ENCODE measurements at places on chromosomes 4 and X.

DNA sequence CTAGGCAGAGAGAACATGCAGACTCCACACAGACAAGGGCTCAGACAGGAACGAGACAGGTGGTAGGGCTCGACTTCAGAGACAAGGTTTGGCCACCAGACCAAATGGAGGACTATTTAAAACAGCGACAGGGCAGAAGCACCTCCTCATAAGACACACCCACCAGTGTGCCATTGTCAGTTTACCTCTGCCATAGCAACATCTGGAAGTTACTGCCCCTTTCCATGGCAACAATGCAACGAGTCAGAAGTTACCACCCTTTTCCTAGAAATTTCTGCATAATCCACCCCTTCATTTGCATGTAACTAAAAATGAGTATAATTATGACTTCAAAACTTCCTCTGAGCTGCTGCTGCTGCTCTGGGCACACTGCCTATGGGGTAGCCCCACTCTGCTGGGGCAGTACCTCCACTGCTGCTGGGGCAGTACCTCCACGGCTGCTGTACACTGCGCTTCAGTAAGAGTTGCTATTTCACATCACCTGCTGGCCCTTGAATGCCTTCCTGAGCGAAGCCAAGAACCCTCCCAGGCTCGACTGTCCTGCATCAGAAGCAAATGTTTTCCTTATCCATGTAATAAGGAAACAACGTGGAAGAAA, 2222.3 kb upstream of the AGA start:
- H3K36me3 ChIP-seq = no peaks in the 10 kb centered on the region
- DNase-seq = no peak
- no peaks in the 10 kb centered on the region for H3K27me3 ChIP-seq

DNA sequence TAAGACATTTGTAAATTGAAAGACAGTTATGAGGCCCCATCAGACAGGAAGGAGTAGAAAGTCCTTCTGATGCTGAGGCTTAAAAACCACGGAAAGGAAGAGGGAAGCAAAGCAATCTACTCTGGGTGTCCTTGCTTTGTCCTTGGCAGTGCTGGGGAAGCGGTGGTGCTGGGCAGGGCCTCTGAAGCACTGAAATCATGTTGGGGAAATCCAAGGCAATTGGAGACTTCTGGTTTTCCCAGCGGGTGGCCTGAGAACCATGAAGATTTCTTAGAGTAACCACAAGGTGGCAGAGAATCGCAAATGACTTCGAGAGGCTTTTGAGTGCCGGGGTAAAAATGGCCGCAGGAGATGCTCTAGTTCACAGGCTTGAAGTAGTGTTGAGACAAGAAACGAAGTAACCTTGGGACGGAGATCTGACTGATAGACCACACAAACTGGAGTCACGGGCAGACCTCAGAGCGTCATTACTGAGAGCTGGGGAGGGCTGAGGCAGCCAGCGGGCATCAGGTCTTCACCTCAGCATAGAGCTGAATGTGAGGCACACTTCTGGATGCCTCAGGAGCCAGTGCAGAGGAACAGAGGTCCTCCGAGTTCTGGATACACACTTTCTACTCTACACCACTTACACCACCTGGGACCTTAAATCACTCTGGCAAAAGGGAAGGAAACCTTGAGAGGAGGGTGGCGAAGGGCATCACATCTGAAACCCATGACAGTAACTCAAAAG, 130.7 kb upstream of the GPRIN3 start:
- no peak overlapping the region for H3K4me3 ChIP-seq
- H3K27me3 ChIP-seq = no peaks in the 10 kb centered on the region
- H3K36me3 ChIP-seq = no peaks in the 10 kb centered on the region
- DNase-seq = peak; percentile 30
- no peak overlapping the region for H3K27ac ChIP-seq
- H3K4me1 ChIP-seq = no peaks in the 10 kb centered on the region

DNA sequence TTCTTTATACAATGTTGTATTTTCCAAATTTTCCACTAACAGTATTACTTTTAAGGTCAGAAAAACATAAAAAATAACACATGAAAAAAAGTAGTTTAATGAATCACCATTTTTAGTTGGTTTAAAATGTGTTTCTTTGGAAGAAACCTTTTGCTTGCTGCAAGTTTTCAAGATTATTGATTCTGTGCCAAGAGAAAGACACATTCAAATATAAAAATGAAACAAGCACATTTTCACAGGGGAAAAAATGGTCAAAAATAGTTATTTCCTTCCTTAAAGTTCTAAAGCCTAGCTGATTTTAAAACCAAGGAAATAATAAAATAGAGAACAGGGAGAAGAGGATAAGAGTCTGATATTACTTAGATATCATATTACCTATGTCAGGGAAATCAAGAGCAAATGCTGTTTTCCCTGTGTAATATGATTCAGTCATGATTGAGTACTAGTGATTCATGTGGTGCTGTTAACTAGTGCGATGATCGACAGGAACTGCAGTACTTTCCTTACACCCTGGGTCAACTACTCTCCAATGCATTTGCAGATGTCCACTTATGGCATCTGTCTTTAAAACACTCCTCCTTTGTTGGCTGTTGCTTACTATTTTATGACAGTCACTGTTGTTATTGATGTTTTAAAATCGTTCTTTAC, 103.8 kb downstream of the CAMK2D start:
- H3K4me3 ChIP-seq = no peak overlapping the region
- no peaks in the 10 kb centered on the region for H3K36me3 ChIP-seq
- H3K4me1 ChIP-seq = no peaks in the 10 kb centered on the region

- H3K4me1 ChIP-seq = no peaks in the 10 kb centered on the region
- no peak for DNase-seq
- no peak overlapping the region for H3K27ac ChIP-seq
- H3K27me3 ChIP-seq = no peaks in the 10 kb centered on the region
- H3K4me3 ChIP-seq = no peak overlapping the region
These were observed 83.1 kb downstream of the CC2D2A start for GRCh38 chr4:15552557-15553362.

DNA sequence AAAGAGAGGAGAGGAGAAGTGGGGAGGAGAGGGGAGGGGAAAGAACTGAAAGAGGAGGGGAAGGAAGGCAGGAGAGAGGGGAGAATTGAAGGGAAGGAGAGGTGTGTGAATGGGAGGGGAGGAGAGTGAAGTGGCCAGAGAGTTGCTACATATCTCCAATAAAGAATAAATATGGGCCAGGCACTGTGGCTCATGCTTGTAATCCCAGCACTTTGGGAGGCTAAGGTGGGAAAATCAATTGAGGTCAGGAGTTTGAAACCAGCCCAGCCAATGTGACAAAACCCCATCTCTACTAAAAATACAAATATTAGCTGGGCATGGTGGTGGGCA, 482.4 kb downstream of the NAF1 start:
- no peaks in the 10 kb centered on the region for H3K36me3 ChIP-seq
- peaks cover 3% of the 10 kb centered on the region for H3K4me1 ChIP-seq
- no peak for DNase-seq
- no peak overlapping the region for H3K4me3 ChIP-seq
- no peaks in the 10 kb centered on the region for H3K27me3 ChIP-seq
- H3K27ac ChIP-seq = peak overlapping the region; percentile 69

DNA sequence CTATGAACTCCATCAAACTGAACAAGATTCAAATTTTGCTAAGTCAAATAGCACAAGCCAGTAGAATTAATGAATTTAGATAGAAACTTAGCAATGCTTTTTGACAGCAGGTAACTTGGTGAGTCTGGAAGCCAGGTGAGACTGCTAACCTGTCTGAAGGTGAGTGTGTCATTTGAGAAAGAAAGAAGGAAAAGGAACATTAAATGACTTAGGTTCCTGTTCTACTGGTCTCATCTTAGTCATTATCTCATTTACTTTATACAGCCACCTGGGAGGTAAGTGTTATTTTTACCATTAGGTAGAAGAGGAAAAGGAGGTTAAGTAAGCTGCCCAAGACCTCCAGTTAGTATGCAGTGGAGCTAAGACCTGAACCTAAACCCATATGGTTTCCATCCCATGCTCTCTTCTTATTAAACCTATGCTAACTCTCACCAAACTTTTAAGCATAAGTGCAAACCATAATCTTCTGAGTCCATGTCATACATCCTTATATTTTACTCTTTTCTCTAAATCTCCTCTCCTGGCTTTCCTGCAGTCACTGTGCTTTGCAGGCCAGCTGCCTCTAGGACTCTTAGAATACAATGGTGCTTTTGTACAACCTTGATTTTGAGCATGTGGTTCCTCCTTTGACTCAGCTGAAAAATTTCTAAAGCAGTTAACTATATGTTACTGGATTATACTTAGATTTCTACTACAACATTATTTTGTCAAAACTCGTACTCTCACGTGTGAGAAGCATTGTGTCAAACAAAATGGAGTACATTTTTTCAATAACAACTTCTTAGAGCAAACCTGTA, 68.5 kb downstream of the ATP10D start:
- H3K4me3 ChIP-seq = no peak overlapping the region
- no peaks in the 10 kb centered on the region for H3K36me3 ChIP-seq
- H3K4me1 ChIP-seq = no peaks in the 10 kb centered on the region
- no peak overlapping the region for H3K27ac ChIP-seq
- no peaks in the 10 kb centered on the region for H3K27me3 ChIP-seq
- DNase-seq = no peak

GRCh38 chrX:30822068-30822681, 66.9 kb downstream of the TAB3 start:
- no peaks in the 10 kb centered on the region for H3K36me3 ChIP-seq
- no peaks in the 10 kb centered on the region for H3K27me3 ChIP-seq
- DNase-seq = no peak
- H3K4me1 ChIP-seq = no peaks in the 10 kb centered on the region
- no peak overlapping the region for H3K27ac ChIP-seq
- no peak overlapping the region for H3K4me3 ChIP-seq

DNA sequence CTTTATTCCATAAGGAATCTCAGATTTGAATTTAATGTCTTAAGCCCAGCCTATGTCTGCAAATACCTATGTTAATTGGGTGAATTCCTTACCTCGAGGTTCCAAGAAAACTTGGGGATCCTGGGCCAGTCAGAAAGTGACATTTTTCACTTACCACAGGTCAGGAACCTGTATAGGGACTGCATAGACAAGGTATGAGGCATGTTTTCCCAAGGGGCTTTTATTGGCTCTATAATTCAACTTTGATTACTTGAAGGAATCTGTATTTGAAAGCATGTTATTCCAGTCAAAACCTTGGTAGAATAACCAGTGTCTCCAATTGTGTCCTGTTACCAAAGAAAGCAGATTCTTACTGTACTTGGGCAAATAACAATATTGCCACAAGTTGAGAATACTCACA, 8.5 kb upstream of the MPP1 start:
- no peaks in the 10 kb centered on the region for H3K27me3 ChIP-seq
- H3K4me1 ChIP-seq = no peaks in the 10 kb centered on the region
- H3K4me3 ChIP-seq = no peak overlapping the region
- H3K36me3 ChIP-seq = no peaks in the 10 kb centered on the region
- DNase-seq = no peak

DNA sequence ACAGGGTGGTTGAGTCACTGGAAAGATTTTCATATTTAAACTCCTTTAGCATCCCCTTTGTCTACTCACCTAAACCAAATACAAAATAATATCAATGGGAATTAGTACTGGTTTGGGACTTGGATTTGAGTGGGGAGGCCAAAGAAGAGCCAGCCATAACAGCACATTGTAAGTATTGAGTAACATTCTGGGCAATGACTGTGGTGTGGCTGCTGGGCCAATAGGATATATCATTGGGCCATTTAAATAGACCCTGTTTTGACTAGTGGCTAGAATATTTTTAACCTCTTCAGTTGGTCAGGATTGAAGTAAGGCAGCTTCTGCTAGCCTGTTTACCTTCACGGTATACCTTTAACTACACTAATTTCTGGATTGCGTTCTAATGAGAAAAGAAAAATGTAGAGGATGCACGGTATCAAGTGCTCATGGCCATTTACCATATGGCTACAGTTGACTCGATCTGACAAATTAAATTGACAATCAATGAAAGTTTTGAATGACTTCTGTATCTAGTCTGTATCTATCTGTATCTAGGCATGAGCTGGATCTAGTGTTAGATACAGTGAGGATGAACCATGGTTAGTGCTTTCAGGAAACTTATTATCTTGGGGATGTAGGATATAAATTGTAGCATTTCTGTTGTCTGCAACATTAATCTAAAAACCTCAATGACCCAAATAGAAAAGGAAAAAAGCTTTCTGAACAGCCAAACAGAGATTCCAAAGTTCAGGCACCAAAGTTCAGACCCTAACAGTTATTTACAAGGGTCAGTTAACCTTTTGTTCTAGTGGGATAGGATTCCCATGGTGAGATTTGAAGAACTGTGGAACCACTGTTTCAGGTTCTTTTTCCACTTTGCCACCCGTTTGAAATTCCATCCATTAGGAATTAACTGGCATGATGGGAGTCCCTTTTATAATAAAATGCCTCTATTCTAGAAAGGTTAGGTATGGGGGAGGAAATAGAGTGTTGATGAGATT, 6.8 kb upstream of the ALB start:
- no peak overlapping the region for H3K4me3 ChIP-seq
- DNase-seq = no peak
- H3K27me3 ChIP-seq = no peaks in the 10 kb centered on the region
- H3K27ac ChIP-seq = no peak overlapping the region
- no peaks in the 10 kb centered on the region for H3K4me1 ChIP-seq

DNA sequence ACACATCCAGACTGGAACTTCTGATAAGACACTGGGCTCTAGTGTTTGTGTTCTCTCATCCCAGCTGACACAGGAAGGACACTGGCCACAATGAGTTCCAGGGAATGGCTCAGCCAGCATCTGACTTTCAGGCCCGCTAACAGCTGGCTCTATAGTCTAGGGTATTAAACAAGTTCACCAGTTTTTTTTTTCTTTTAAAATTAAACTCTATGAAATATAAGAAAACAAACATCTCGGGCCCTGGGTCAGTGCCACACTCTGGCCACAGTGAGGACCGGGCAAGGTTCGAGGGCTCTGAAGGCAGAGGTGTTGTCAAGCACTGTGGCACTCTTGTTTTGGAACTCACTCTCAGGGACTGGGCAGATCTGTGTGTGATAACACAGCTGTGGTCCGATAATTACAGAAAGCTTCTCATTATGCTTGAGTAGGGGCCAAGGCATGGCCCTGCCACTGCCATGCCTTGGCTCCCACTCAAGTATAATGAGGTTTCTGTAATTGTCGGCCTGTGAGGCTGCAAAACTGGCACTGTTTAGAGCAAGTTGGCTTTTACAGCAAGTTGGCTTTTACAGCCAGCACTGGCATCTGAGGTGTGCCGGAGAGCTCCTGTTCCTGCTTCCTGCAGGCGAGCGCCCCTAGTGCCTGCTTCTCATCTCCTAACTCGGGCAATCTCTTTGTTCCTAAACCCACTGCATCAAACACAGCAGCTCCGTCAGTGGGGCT, 62.8 kb downstream of the PPP1R2C start:
- no peaks in the 10 kb centered on the region for H3K4me1 ChIP-seq
- no peak overlapping the region for H3K4me3 ChIP-seq
- H3K27me3 ChIP-seq = no peaks in the 10 kb centered on the region
- H3K27ac ChIP-seq = no peak overlapping the region

DNA sequence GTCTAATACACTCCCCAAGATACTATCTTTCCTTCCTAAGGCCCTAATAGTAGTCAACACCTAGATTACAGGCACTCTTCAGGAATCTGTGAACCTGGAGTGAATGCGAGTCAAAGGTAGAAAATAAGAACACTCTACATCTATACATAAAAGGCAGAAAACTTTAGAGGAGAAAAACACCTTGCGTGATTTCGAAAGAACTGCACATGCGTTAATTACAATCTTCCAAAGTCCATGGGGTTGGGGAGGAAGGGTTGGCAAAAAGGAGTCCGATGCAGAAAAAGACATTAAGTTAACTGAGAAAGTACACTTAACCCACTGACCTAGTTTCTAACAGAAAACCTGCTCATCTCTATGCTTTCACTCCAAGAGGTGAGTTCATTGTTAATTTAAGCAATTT, 27.3 kb downstream of the KLHL15 start:
- H3K4me3 ChIP-seq = no peak overlapping the region
- H3K4me1 ChIP-seq = no peaks in the 10 kb centered on the region
- H3K27me3 ChIP-seq = no peaks in the 10 kb centered on the region

GRCh38 chr4:86319390-86319789, 40.5 kb downstream of the MAPK10 start:
- no peak overlapping the region for H3K4me3 ChIP-seq
- H3K27me3 ChIP-seq = no peaks in the 10 kb centered on the region
- H3K36me3 ChIP-seq = no peaks in the 10 kb centered on the region
- no peak for DNase-seq
- no peaks in the 10 kb centered on the region for H3K4me1 ChIP-seq

All from transverse colon (tissue), 4 donors.